ENCODE measurements at places on chromosomes 2 and 18.

DNA sequence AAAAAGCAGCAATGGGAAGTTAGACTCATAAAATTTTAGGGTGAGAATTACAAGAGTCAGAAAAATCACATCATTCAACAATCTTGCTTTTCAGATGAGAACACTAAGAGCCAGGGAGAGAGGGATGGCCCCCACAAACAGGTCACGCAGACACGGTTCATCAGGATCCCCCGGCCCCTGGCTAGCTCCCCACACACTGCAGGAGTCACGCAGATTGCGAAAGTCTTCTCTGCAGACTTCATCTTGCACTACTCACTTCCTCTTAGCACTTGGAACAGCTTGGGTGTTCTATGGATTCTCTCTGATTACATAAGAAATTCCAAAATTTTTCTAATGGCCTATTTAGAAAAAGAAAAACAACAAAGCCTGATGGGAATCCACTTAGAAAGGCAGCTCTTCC lies 21.6 kb upstream of the SULT1C2 start:
- no peak for DNase-seq

- DNase-seq: no peak
Observed at GRCh38 chr18:23170137-23170536, 34.9 kb downstream of the CABLES1 start.

GRCh38 chr2:233256048-233256447 lies 4.6 kb downstream of the ATG16L1 start:
- DNase-seq: no peak

DNA sequence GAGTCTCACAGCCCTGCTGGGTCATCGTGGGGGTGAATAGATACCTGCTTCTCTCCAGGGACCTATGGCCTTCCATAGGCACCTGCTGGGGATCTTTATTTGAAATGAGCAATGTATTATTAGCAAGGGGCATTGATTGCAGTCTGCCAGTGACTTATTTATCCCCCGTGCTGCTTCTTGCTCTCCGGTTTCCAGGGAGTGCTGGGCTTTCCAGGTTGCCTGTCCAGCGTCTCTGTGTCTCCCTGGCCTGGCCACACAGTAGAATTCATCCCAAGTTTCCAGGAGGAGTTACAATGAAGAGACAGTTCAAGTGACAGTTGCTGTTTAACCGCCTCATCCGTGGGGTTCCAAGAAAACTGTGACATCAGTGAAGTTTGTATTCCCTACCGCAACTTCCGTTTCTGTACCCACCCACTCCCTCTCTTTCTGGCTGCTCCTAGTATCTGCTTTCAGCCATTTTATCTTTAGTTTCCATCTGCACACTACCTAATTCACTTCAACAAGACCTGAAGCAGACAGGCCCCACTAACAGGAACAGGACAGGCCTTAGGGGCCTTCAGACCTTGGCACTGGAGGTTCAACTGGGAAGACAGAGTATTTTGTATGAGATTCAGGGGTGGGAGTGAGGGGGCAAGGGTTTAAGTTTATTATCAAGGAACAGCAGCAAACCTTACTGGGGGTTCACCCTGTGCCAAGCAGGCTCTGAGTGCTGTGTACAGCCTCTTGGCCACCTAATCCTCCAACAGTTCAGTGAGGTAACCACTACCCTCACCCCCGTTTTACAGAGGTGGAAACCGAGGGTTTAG lies 134.8 kb downstream of the PRKCE start:
- no peak for DNase-seq

DNA sequence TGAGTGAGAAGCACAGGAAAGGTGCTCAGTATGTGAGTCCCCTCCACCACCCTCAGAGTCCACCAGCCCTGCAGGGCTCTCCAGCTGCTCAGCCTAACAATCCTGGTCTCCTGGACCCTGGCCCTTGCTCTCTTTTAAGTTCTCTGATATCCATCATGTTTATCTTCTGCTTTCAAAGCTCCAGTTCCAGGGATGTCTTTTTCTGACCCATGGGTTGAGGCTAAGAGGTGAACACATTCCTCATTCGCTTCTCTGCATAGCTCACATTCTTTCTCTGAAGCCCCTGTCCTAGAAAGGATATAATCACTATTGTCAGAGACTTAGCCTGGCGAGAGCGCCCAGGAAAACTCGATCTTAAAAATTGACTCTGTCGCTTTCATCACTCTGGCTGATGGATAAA lies 86.4 kb downstream of the ARL4C start:
- no peak for DNase-seq

DNA sequence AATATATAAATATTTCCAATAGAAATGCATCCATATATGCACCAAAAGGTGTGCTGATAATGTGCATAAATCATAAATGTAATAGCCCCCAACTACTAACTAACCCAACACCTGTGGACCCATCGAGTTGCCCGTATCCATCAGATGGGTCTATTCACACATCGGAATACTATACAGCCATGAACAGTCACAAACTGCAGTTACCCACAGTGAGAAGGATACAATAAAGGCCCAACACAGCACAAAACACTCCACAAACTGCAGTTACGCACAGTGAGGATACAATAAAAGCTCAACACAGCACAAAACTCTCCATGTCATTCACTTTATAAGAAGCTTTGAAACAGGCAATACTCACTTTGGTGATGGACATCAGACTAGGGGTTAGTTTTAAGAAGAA lies 145.3 kb upstream of the OTOS start:
- DNase-seq: no peak

DNA sequence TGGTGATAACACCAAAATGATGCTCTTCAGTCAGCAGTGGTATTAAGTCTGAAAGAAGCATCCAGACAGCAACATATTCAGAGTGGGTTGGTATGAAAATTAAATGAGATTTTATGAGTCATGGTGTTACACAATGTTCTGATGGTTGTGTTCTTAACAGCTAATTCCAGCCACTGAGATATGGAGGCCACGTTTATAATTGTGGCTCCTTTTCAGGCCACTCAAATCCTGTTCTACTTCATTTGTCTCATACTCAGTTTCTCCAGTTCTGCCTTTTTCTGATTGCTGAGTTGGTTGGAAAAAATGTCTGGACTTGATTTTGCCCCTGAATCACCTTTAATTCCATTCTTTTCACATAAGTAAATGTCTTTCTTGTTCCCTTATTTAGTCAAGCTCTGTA lies 162.7 kb upstream of the COL3A1 start:
- no peak for DNase-seq

GRCh38 chr2:288758-289361 lies 969 bp upstream of the ALKAL2 start:
- no peak for DNase-seq

DNA sequence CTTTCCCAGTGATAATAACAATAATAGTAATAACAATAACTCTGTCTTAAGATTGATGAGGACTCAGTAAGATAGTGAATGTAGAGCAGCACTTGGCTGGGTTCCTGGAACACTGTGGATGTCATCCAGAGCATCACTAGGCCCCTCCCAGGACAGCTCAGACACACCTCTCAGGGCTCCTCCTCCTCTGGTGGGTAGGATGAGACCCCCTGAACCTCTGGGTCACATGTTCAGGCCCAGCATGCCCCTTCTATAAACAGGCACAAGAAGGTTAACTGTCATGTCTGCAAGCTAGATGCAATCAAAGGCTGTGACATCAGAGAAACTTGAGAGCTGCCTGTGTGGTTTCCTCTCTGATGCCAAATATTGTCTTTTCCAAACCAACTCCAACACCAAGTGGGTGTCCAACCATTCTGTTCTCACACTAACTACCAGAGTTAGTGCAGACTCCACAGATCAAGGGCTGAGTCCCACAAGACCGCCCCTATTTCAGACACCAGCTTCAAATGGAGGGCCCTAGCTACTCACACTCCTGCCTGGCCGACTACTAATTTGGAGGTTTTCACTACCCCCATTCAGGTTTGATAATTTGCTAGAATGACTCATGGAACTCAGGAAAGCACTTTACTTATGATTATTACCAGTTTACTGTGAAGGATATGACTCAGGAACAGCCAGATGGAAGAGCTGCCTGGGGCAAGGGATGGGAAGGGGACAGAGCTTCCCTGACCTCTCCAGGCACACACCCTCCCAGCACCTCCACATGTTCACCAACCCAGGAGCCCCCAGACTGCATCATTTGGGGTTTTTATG lies 46.4 kb upstream of the BZW1 start:
- no peak for DNase-seq

- no peak for DNase-seq
Observed at GRCh38 chr2:223884399-223884798, 47.0 kb upstream of the AP1S3 start.

DNA sequence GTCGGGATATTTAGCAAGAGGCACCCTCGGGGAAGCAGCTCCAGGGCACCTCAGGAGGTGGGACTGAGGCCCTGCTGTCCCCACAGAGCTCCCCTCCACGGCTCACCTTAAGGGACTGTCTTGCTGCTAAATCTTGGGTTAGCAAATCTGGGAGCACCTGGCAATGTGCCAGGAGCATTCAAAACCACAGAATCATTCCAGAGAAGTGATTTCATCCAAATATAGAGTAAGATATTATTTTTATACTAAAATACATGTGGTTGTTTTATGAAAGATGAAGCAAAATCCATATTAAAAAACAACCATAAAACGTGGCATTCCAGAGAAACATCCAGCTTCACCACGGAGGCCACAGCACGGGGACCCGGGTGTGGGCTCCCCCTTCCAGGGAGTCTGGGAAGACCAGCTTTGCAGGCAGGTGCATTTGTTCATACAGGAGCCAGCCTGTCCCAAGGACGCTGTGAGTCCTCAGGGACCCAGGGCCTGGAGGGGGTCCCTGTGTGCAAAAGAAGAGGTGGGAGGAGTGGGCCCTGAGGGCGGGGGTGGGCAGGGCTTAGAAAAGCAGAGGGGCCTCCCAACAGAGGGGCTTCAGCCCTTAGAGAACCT lies 16.3 kb downstream of the HS1BP3 start:
- DNase-seq: no peak

GRCh38 chr2:104368089-104368488 lies 485.8 kb upstream of the POU3F3 start:
- no peak for DNase-seq
